ENCODE measurements at places on chromosomes 5 and 9. TPM values are rescaled to one million over a fixed set of nuclear protein-coding genes. Genes with fewer than 3 reads are reported as not detected.

Gene CCDC183
- 0.21 TPM for total RNA-seq

Gene SPOCK1
- total RNA-seq, result 24.2 TPM

Gene SCGB3A2
- total RNA-seq, result not detected

Gene NTNG2
- total RNA-seq, result 0.57 TPM

Gene ANKRD34B
- 0.05 TPM for total RNA-seq

Gene KCNIP1
- not detected for total RNA-seq

Gene MINAR2
- not detected for total RNA-seq

Gene SLC6A18
- not detected for total RNA-seq

Gene EIF4E1B
- not detected for total RNA-seq

Gene SPATA31C1
- not detected for total RNA-seq

Gene FRMD3
- total RNA-seq, result 6.4 TPM

Gene SLC27A6
- total RNA-seq, result not detected

All from A549 treated with dexamethasone at 1 μM for 4 hours (cell line).